ENCODE measurements at places on chromosomes 3 and 15.

- no peak for DNase-seq
Measured at GRCh38 chr3:25803833-25804232, 13.9 kb downstream of the OXSM start.

GRCh38 chr3:10995871-10996270, 3.3 kb downstream of the SLC6A1 start:
- no peak for DNase-seq

DNA sequence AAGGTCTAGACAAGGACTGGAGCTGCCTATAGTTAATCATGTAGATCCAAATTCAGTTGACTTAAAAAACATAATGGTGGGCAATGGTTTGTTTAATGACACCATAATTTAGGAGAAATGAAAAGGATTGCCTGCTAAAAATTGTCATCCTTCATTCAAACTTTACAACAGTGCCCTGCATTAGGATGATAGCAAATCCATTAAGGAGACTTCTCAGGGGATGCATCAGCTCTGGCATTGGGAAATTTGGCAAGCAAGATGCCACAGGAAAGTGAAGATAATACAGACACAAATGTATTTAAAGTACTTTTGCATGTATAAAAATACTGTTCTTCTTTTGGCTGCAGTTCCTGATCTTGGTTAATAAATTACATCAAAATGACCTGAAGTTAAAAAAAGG, 93.1 kb upstream of the SKOR1 start:
- no peak for DNase-seq

GRCh38 chr3:147416931-147417330, 7.8 kb downstream of the ZIC1 start:
- DNase-seq, result no peak

DNA sequence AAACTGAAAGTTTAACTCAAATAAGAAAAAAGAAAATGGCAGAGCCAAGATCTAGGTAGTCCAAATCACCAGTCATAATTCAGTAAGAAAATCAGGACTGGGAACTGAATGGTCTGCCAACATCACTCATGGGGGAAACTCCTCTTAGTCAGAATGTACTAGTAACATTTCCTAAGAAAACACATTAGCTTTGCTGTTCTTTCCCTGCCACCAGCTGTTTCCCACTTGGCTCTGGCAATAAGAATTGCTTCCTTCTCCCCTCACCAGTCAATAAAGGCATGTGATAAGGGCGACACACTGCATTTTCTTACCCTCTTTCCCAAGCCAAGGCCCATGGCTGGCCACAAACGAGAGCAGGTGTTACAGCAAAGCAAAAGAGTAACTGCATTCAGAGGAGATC, 46.1 kb downstream of the PIK3R4 start:
- no peak for DNase-seq

DNA sequence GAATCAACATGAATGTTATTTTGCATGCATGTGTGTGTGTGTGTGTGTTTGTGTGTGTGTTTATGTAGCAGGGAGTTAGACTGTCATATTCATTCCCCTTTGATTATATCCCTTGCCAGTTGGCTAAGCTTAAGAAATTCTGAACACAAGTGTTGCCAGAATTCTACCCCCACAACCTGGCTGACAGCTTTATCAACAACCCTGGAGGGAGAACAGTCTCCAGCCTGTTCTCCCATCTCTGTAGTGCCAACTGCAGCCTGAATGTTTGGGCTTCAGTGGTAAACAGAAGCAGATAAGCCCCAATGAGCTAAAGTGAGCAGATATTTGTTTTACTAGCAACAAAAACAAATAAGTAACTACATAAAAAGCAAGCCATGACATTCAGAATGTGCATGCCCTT, 162.6 kb upstream of the ABI3BP start:
- no peak for DNase-seq

GRCh38 chr3:13236557-13237173, 163.4 kb upstream of the IQSEC1 start:
- DNase-seq, result no peak

- DNase-seq, result no peak
Measured at GRCh38 chr3:33146791-33147445, 33.1 kb downstream of the CRTAP start.

GRCh38 chr3:184241447-184242296, 7.1 kb downstream of the ALG3 start:
- DNase-seq, result no peak

DNA sequence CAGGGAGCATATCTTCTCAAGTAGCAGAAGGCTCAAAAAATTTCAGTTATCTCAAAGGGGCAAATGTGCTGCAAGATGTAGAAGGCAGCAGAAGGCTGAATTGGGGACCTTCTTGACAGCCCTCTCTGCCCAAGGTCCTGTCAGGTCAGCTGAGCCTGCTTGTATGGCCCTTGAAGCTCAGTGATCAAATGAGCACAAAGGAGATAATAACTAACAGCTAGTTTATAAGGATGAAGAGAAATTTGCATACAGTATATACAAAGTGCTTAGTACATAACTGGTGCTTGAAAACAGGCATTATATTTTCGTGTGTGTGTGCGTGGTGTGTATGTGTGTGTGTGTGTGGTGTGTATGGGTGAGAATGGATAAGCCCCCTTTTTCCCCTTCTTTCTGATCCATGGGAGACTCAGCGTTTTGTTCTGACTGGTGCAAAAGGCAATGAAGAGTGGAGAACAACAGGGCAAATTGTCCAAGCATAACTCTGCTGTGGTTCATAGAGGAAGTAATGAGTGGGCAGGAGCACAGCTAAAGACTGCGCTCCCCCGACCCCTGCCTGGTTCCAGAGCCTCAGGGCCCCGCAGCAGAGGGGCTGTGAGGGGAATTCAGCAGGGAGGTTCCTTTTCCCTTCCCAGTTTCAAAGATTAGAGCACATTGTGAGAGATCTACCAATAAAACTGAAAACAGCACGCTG, 356.8 kb upstream of the NR2F2 start:
- DNase-seq, result no peak

- DNase-seq, result no peak
Measured at GRCh38 chr3:29591579-29591978, 310.7 kb downstream of the RBMS3 start.

- DNase-seq, result no peak
Measured at GRCh38 chr3:167863811-167864551, 128.5 kb downstream of the SERPINI1 start.

DNA sequence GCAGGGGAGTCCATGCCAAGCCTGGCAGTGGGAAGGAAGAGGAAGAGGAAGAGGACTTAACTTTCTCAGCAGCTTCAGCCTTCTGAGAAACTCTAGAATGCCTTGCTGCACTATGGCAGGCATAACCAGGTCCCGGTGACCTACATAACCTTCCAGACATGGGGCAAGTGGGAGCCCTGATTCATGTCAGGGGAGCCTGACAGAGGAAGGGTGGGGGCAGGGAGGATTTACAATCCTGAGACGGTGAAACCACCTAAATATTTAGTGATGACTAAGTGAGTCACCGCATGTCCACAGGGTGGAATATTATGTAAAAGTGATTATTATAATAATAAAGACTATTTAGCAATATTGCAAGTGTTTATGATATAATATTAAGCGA, 46.7 kb downstream of the AMOTL2 start:
- no peak for DNase-seq

DNA sequence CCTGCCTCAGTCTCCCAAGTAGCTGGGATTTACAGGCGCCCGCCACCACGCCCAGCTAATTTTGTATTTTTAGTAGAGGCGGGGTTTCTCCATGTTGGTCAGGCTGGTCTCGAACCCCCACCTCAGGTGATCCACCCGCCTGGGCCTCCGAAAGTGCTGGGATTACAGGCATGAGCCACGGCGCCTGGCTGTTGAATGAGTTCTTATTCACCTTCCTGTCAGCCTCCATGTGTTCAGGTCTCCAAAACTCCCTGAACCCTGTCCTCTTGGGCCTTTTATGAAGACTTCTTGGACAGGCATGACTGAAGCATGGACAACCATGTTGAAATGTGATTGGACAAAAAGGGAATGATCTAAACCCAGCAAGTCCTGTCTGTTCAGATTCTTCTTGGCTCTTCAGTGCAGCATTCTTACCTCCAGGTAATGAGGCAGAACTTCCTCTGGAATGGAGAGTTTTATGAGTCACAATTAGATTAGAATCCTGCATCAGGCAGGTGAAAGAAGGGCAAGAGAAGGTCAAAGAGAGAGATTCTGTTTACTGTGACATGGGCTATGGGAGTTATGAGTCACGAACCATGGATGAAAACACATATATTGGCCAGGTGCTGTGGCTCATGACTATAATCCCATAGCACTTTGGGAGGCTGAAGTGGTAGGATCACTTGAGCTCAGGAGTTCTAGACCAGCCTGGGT, 23.1 kb upstream of the EIF4A2 start:
- no peak for DNase-seq

GRCh38 chr3:114669614-114670013, 375.8 kb downstream of the TIGIT start:
- DNase-seq, result no peak

- no peak for DNase-seq
Measured at GRCh38 chr3:136277634-136278033, 27.5 kb downstream of the PCCB start.

DNA sequence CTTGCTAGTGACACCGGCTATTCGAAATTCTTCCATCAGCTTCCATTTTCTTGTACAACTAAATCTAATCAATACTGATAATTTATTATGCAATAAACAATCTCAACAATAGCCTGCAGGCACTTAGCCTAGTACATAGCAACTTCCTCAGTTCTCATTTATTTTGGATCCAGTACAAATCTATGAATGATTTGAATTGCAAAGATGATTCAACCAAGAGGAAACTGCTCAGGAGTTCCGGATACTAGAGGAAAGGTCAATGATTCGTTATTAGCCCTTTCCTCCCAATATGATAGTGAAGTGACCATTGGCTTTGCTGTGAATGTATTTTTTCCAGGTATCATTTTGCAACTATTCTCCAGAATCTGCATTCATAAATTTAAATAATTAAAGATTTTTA, 827.0 kb downstream of the CADM2 start:
- no peak for DNase-seq

DNA sequence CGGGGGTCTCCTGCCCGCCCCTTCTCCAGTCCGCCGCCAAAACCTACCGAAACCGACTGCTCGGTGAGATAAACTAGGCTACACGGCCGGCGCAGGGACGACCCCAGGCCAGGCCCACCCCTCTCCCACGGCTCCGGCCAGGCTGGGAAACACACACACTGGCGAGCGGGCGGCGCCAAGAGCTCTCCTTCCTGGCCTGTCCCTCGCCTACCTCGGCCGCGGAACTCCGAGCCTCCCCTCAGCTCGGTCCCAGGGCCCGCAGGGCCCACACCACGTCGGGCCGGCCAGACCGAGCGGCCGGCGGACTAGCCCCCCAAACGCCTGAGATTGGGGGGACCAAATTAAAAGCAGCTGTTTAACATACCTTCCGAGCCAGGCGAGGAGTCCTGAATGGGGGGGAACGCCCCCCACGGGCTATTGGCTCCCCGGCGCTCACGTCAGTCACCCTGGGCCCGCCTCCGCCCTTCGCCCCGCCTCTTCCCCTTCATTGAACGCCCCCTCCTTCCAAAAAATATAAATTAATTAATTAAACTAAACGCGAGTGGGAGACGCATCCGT, 4.0 kb upstream of the SIN3A start:
- no peak for DNase-seq

- no peak for DNase-seq
Measured at GRCh38 chr3:121758727-121759450, 9.3 kb upstream of the GOLGB1 start.

GRCh38 chr15:69338535-69339213, 40.0 kb downstream of the PAQR5 start:
- no peak for DNase-seq

GRCh38 chr15:88617790-88618189, 3.4 kb upstream of the AEN start:
- DNase-seq, result no peak

DNA sequence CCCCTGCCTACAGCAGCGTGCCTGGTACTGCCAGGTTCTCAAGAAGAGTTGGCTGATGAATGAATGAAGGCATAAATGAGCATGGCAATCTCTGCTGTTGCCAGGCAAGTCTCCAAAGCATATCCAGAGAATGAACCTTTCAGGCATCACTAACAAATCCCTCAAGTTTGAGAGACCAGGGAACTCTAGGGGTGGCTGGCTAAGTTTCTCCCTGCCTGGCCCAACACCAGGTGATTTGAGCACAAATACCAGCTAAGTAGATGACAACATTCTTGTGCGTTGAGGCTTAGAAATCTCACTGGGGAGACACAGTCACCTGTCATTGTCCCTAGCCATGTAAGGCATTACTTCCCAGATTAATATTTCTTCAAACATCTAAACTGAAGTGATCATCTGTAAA, 81.4 kb upstream of the PTX3 start:
- no peak for DNase-seq

DNA sequence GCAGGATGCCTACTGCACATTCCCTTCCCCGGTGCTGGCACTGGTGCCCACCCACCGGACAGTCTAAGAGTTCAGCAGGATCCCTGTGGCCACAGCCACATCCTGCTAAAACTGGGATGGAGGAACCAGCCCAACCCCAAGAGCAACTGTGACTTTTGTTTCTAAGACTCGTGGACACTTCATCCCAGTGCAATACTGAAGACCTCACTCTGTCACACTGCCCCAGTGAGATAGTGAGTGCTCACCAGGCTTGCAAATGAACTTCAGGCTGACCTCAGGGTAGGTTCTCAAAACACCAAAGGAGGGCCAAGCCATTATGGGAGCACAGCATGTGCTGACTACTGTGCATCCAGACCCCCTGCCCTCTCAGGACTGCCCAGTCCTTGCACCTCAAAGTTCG, 46.7 kb upstream of the MTMR14 start:
- DNase-seq, result no peak

GRCh38 chr3:182292591-182292990, 500.7 kb upstream of the ATP11B start:
- no peak for DNase-seq

GRCh38 chr3:188581792-188582191, 427.8 kb downstream of the LPP start:
- DNase-seq, result no peak

GRCh38 chr3:47542471-47543173, 29.1 kb upstream of the ELP6 start:
- DNase-seq, result no peak

- DNase-seq, result no peak
Measured at GRCh38 chr3:57699591-57699990, 6.7 kb upstream of the DENND6A start.

DNA sequence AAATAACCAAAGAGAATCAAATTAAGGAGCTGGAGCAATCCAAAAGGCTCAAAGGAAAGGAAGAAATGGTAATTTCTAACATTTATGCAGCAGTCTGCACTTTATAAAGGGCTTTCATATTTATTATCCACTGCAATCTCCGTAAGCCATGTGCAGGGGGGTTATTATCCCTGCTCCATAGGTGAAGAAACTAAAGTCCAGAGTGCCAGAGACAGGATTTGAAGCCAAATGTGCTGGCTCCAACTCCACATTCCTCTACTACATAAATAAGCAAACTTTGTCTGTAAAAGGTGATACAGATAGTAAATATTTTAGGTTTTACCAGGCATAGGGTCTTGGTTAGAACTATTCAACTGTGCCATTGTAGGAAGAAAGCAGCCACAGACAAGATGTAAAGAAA, 221.4 kb downstream of the MINAR1 start:
- no peak for DNase-seq

Measured in NCI-H1436 treated with DMSO at 0.1 percent for 48 hours (cell line).